ENCODE measurements at places on chromosomes 1 and 21.
A peak's percentile ranks its signal among the peaks of the same experiment; 100 is the strongest.

- no peak for DNase-seq
Measured at GRCh38 chr1:204059970-204060369, 12.9 kb upstream of the SOX13 start.

DNA sequence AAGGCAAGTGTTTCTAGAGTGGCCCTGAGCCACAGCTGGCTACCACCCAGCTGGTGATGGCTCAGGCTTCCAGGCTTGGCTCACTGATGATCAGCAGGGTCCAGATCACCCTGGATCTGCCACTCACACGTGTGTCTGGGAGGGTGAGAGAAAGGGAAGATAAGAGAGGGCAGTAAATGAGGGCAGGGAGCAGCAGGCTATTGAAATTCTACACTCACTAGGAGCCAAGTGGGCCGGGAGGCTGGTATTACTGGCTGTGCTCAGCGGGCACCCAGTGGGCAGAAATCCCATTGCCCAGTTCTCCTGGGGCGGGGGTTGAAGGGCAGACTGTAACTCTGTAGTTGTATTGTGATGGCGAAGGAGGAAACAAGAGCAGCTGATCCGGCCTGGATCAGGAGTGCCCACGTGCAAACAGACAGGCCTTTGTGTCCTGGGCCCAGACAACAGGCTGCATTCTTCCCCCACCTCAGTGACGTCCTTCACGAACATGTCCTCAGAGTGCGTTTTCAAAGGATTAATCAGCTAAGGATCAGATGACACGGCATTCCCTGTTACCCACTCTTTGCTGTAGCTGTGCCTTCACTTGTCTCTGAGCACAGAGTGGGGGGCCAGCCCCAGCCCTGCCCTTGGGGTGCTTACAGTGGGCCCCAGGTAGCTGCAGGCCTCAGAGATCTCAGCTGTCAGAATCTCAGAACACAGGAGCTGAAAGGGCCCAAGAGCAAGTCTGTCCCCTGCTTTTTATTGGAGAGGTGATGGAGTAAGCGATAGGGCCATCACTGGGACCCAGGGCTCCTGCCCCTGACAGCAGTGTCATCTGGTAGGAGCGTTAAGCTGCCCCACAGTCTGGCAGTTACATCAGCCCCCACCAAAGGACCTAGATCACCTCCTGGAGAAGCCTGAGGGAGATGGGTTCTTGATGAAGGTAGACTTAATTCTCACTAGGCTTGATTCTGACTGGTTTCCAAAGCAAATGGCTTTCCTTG, 60.5 kb downstream of the ATP1A1 start:
- DNase-seq, result no peak

- DNase-seq, result no peak
Measured at GRCh38 chr1:172801771-172802322, 142.9 kb downstream of the FASLG start.

- DNase-seq, result peak; percentile 71
Measured at GRCh38 chr1:56644064-56644918, 823 bp upstream of the PRKAA2 start.

DNA sequence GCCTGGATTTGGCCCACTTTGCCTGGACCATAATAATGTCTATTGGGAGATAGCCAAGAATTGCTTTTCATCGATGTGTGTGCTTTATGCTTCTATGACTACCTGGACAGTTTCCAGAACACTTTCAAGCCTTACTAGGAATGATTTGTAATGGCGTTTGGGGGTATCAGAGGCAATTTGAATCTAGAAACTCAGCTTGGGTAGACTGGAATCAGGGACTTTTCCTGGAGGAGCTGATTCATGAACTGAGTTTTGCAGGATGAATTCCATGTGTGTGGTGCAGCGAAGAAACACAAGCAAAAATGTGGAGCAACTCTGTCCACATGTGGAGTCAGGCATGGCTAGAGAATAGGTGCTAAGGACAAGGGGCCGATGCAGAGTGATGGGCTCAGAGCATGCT, 11.9 kb upstream of the TMEM61 start:
- no peak for DNase-seq

GRCh38 chr1:10498231-10498630, 23.5 kb downstream of the PEX14 start:
- DNase-seq, result no peak

- no peak for DNase-seq
Measured at GRCh38 chr1:58345215-58346035, 201.1 kb downstream of the OMA1 start.

DNA sequence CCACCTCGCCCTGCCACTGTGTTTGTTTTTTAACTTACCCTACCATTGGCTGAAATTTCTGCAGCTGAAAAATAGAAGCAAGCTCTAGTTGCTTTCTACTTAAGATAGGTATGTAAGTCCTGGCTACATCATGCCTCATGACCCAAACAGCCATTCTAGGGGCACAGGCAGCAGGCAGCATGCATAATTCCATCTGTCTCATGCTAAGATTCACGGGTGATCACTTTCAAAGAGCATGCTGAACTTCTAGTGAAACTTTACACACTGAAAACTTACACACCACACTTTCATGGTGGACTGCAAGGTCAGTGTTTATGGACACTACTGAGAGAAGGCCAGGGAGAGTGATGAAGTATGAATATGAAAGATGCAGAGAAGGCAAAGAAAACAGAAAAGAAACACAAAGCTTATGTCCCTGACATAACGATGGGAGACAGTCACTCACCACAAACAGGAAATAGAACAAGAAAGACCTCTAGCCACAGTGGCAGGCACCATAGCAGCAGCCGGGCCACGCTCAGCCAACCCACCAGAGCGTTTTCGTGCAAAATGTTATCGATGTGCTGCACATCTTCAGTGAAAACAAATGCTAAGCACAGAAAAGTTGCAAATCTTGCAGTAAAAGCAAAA, 102.3 kb upstream of the TIAM1 start:
- no peak for DNase-seq

DNA sequence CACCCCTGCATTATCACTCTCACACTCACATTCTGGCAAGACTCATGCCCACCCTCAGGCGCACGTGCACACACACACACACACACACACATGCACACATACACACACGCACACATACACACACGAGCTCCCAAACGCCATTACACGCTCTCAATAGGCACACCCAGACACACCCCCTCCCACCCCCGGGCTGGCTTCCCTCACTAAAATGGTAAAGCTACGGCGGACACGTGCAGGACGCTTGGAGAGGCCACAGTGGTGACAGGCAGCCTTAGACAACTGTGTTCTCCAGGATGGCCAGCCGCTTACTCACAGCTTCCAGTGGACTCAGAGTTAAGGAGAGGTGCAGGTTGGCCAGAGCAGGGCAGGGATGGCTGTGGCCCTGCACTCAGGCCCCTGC, 10.1 kb downstream of the MATN1 start:
- no peak for DNase-seq

DNA sequence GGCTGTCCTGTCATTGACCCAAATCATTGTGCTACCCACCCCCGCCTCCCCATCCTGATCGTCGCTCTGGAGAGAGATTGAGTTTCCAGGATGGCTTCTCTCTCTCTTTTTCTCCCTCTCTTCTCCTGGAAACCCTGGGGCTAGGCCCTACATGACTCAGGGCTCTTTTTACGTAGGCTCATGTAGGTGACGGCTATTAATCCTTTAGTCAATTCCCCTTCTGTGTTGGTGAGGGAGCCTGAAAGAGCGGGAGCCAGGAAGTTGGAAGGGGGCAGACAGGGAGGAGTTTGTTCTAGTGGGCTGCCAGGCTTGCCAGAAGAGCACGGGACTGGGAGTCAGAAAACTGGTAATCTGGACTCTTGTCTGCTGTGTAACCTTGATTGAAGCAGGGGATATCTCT, 9.7 kb downstream of the ATP2B4 start:
- no peak for DNase-seq

GRCh38 chr1:1890506-1891348, at the start of gene GNB1:
TSS of gene GNB1 (minus strand) at chr1:1891087. CDS start at chr1:1825453, 65,634 bp downstream.
- peak; percentile 77 for DNase-seq

GRCh38 chr1:38037221-38037939, 9.2 kb downstream of the POU3F1 start:
- DNase-seq, result no peak

DNA sequence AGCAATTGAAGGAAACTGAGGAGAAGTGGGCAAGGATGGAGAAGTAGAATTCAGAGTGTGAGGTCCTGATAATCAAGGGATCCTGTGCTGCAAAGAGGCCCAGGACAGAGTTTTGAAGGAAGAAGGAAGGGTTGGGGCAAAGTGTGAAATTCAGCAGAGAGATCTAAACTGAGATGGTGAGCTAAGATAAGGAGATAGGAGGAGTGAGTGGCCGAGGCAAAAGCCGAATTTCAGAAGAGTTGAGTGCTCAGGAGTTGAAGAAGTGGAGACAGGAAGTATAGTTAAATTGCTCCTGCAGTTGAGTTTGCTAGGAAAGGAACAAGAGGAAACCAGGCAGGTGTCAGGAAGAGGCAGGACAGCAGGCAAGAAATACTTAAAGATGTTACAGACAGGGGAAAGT, 16.4 kb upstream of the MAPKAPK2 start:
- DNase-seq, result no peak

- no peak for DNase-seq
Measured at GRCh38 chr1:176033881-176034280, 173.2 kb downstream of the COP1 start.

- peak; percentile 26 for DNase-seq
Measured at GRCh38 chr1:207897188-207897587, 13.7 kb downstream of the CD34 start.

- DNase-seq, result no peak
Measured at GRCh38 chr21:42257091-42257765, 38.3 kb downstream of the ABCG1 start.

- peak; percentile 20 for DNase-seq
Measured at GRCh38 chr21:42191696-42192595, 27.0 kb upstream of the ABCG1 start.

GRCh38 chr1:84376000-84376910, 22.0 kb upstream of the DNASE2B start:
- no peak for DNase-seq

- DNase-seq, result no peak
Measured at GRCh38 chr21:17613242-17613676, 558 bp upstream of the BTG3 start.

DNA sequence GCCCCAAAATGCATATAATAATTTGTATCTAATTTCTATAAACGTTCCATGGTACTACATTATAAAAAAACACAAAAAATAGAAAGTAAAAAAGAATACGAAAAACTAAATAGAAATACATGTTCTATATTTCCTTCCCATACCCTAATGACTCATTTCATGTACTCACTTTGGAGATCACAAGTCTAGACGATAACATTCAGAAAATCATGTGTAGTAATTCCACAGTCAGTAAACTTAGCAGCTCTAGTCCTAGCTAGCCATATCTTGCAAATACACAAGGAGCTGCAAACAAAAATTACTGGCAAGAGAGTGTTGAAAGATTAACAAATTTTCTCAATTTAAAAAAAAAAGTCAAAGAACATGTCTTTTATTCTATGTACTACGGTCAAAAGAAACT, 1.4 kb downstream of the GOLPH3L start:
- DNase-seq, result no peak

DNA sequence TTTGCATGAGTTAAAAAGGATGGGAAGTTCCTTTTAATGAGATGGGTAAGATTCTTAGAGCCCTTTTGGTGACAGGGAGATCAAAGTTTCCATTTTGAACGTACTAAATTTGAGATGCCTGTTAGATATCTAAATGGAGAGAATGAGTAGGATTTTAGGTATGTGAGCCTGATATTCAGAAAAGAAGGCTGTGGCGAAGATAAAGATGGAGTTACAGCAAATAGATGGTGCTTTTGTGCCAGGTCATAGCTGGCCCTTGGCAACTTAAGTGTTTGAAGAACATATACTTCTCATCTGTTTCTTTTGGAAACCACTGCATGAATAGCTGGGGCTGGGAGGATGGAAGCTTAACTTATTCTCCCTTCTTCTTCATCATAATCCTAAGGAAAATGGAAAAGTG, 282.5 kb downstream of the PTBP2 start:
- no peak for DNase-seq

DNA sequence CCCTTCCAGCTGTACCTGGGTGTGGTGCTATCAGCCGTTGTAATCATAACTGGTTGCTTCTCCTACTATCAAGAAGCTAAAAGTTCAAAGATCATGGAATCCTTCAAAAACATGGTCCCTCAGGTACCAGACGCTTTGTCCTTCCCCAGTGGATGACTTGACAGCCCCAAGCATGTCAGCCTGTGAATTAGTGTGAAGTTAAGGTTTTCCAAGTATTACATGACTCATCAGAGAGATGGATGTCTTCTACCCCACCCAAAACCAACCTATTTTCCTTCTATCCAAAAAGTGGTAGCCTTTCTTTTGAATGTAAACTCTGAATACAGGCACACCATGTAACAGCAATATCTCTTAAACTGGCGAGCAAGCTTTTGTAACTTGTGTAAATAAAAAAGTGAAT, 15.1 kb downstream of the ATP1A1 start:
- no peak for DNase-seq

- DNase-seq, result peak; percentile 77
Measured at GRCh38 chr21:44817506-44817880, 369 bp downstream of the SUMO3 start.

- no peak for DNase-seq
Measured at GRCh38 chr1:233514946-233515391, 98.9 kb upstream of the KCNK1 start.

Measured in NCI-H2171 treated with DMSO at 0.1 percent for 48 hours (cell line).